ENCODE measurements at places on chromosomes 4 and X.
A peak's percentile ranks its signal among the peaks of the same experiment; 100 is the strongest.

DNA sequence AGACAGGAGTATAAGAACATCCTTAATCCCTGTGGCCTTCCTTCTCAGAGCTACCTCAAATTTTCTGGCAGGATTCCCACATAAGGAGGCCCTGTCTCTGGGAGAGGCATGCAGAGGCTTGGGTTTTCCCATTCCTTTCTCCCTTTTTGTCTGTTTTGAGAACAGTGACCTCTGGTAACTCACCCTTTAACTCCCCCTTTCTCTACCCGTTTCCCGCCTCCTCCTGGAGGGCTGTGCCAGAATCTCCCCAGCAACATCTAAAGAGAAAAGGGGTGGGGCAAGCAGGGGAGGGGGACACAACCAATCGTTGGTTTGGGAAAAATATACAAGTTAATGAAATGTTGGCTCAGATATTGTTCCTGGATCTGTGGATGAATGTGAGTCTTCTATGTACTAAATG lies 303.7 kb upstream of the IRS4 start:
- DNase-seq = no peak

- no peak for DNase-seq
These were observed 69.6 kb downstream of the KIT start for GRCh38 chr4:54727346-54727745.

DNA sequence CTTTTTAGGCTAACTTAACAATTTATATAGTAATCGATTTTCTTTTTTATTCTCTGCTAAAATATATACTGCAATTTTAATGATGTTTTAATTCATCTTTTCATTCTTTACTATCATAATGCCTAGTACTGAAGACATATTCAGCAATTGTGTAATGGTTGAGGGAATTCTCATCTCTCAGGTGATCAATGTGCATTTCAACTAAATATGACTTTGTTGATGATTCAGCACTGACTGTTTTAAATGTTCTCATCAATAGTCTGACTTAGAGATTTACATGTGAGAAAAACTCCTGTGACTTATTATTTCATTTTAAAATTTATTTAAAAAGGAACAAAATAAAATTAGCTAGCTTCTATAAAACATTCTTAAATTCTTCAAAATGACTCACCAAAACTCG lies 1450.3 kb downstream of the STIM2 start:
- no peak for DNase-seq

DNA sequence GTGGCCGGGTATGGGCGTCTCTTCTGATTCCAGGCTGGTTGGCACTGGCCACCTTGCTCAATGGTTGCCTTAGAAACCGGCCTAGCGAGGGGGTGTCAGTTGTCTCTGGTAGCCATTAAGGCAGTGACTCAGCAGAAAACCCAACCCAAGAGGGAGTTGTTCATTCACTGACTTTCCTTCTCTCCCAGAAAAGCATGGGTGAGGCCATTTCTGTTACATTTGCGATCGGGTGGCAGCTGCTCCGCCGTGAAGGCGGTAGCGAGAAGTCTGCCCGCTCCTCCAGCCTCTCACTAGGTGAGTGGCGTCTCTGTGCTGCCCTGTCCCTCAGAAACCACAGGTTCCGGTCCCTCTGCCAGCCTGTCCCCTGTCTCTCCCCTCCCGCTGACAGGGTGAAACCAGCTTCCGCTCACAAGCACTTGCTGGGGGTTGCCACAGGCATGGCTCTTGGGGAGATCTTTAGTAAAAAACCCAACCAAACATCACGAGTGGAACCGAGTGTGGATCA lies 17.4 kb downstream of the IRAK1 start:
- DNase-seq = peak; percentile 59

DNA sequence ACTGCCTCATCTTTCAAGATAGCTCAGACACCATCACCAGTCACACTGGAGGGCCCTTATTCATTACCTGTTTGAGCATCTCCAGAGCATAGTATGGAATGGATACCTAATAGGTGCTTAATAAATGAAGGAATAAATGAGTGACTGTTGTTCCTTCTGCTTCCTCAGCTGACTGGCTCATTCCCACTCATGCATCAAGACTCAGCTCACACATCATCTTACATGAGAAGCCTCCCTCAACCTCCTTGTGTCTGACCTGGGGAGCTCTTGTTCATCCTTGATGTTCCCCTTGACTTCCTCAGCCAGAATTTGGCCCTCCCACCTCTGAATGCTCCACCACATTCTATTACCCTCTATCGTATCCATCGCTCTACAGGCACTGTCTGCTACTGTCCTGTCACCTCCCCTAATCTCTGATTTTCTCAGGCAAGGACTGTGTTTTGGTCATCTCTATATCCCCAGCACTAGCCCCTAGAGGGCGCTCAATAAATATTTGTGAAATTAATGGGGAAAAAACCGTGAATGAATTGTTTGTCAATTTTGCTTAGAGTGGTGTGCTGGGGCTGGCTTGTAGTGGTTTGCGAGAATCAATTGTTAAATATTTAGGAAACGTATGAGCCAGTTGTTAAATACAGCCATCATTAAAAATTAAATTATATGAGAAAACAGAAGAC lies 88.3 kb downstream of the NHSL2 start:
- DNase-seq = peak; percentile 66

- DNase-seq = no peak
These were observed 709.1 kb upstream of the FAM241A start for GRCh38 chr4:111435986-111436744.

DNA sequence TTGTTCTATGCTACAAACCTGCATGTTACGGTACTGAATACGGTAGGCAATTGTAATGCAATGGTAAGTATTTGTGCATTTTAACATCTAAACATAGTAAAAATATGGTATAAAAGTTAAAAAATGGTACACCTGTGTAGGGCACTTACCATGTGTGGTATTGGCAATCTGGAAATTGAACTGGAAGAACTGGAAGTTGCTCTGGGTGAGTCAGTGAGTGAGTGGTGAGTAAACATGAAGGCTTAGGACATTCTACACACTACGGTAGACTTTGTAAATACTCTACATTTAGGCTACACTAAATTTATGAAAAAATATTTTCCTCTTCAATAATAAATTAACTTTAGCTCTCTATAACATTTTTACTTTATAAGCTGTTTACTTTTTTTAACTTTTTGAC lies 78.9 kb downstream of the RRAGB start:
- no peak for DNase-seq

DNA sequence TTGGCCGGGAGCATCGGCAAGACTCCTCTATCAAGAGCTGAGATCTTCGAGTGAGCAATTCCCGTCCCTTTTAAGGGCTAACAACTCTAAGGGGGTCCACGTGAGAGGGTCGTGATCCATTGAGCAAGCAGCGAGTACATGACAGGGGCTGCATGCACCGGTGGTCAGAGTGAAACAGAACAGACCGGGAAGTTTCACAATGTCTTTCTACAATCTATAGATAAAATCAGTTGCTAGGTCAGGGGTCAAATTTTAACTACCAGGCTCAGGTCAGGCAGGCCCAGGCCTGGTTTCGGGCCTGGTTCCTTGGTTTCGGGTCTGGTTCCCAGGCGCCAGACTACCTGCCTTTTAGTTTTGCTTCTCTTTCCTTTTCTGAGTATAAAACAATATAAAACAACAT lies 160.1 kb downstream of the PTCHD1 start:
- no peak for DNase-seq

DNA sequence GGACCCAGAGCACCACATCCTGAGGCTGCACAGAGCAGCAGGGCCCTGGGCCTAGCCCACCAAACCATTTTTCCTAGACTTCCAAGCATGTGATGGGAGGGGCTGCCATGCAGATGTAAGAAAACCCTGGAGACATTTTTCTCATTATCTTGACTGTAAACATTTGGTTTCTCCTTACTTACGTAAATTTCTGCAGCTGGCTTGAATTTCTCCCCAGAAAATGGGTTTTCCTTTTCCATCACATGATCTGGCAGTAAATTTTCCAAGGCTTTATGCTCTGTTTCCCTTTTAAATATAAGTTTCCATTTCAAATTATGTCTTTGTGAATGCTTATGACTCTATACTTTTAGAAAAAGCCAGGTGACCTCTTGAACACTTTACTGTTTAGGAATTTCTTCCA lies 945.9 kb upstream of the NDST4 start:
- no peak for DNase-seq

DNA sequence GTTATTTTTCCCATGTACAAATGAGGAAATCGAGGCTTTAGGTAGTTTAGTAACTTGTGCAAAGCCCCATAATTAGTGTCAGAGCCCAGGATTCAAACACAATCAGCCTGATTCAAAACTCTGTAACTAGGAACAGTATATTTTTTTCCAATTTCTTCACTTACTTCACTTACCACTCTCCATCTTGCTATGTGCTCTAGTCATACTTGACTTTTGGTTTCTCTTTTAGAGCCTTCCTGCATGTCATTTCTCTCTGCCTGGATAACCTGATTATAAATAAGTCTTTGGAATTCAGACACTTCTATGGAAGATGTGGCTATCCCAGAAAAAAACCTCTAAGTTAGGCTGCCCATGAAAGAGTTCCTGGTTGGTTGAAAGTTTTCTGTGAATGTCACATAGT lies 22.2 kb downstream of the SATL1 start:
- no peak for DNase-seq

DNA sequence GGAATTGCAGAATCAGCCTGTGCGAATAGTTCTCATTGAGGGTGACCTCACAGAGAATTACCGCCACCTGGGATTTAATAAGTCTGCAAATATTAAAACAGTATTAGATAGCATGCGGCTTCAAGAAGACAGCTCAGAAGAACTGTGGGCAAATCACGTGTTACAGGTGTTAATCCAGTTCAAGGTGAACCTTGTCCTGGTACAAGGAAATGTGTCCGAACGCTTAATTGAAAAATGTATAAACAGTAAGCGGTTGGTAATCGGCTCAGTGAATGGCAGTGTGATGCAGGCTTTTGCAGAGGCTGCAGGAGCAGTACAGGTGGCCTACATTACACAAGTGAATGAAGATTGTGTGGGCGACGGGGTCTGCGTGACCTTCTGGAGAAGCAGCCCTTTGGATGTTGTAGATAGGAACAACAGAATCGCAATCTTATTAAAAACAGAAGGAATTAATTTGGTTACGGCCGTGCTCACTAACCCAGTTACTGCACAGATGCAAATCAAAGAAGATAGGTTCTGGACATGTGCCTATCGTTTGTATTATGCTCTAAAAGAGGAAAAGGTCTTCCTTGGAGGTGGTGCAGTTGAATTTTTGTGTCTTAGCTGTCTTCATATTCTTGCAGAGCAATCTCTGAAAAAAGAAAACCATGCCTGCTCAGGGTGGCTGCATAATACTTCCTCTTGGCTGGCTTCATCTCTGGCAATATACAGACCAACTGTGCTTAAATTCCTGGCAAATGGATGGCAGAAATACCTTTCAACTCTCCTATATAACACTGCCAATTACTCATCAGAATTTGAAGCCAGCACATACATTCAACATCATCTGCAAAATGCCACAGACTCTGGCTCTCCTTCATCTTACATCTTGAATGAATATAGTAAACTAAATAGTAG lies 10.7 kb downstream of the BBS12 start:
- DNase-seq = no peak

DNA sequence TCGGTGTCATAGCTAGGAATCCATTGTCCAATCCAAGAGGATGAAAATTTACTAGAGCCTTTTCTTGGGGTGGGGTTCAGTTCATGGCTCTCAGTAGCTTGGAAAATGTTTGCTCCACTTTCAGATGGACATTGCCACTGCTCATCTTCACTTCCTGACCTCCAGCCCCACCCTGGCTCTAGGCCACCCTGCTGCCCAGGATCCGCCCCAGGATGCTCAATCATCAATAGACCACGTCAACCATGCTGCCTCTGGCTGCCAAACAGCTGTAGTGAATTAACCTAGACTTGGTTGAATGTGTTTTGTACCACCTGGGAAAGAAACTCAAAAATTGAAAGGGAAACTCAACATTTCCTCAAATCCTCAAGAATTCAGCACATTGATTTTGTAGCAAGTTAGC lies 37.2 kb upstream of the HSD17B10 start:
- DNase-seq = no peak

- DNase-seq = no peak
These were observed 242.5 kb downstream of the CFAP299 start for GRCh38 chr4:80578001-80578400.

- no peak for DNase-seq
These were observed 888.9 kb downstream of the PCDH18 start for GRCh38 chr4:136643416-136643815.

GRCh38 chrX:129026202-129026601 lies 497.1 kb downstream of the SMARCA1 start:
- no peak for DNase-seq

DNA sequence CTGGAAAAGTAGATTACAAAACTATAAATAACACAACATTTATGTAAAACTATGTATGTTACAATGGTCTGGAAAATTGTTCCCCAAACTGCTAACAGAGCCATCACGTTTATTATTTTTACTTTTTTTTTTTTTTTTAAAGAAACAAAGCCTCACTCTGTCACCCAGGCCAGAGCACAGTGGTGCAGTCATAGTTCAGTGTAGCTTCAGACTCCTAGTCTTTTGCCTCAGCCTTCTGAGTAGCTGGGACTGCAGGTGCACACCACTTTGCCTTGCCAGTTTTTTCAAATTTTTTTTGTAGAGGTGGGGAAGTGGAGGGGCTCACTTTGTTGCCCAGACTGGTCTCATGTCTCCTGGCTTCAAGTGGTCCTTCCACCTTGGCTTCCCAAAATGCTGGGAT lies 180.1 kb upstream of the SPRY1 start:
- no peak for DNase-seq

DNA sequence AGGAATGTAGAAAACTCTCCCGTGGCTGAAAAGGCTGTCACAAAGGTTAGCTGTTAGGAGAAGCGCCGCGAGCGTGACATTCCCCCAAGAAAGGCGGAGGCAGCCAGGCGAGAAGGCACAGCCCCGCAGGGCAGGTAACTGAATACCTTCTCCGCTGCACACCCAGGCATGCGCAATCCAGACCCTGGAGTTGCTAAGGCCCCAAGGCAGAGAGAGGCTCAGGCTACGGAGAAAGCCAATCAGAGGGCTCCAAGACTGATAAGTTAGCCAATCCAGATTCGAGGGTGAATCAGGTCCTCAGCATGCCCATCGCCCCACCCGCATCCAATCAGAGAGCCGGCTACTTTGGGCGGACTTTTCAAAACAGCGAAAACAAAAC lies 485 bp upstream of the CCNG2 start:
- peak; percentile 100 for DNase-seq

DNA sequence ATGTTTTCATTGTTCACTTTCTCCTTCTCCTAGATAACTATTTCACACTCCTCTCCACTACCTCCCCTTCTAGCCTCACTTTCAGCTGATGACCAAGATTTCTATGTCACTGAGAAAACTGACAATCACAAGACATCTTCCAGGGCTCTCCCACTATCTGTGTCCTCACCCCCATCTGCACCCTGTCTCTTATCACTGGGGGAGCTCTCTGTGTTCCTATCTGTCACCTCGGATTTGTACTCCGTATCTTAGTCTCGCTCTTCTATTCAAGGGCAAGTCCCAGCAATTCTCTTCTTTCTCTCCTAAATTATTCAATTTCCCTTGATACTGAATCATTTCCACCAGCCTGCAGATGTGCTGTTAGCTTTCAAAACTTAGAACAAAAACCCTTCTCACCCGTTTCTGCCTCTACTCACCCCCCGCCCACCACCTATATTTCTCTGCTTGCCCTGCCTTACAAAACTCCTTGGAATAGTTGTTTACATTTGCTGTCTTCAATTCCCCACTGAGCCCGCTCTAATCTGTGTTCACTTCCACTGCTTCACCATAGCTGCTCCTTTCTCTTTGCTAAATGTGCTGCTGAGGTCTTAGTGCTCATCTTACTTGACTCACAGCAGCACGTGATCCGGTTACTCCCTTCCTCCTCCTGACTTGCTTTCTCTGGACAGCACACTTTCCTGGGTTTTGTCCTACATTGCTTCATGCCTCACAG lies 293.2 kb downstream of the UNC5C start:
- no peak for DNase-seq

GRCh38 chr4:67700116-67700737 lies 728 bp downstream of the UBA6 start:
- peak; percentile 26 for DNase-seq

- DNase-seq = no peak
These were observed 222.1 kb downstream of the PCDH18 start for GRCh38 chr4:137310166-137310565.

All from CD4-positive, alpha-beta T cell treated with Interleukin-2 at 100 ng/mL for 4 hours (primary cell).